Breast epithelium (tissue), 4 donors: ENCODE measurements at places on chromosomes 7 and 10.

GRCh38 chr7:36939816-36940215 is 215.5 kb upstream of the AOAH start:
- no peak for DNase-seq

GRCh38 chr7:44287488-44288380 is 37.7 kb downstream of the CAMK2B start:
- peak; percentile 40 for DNase-seq

DNA sequence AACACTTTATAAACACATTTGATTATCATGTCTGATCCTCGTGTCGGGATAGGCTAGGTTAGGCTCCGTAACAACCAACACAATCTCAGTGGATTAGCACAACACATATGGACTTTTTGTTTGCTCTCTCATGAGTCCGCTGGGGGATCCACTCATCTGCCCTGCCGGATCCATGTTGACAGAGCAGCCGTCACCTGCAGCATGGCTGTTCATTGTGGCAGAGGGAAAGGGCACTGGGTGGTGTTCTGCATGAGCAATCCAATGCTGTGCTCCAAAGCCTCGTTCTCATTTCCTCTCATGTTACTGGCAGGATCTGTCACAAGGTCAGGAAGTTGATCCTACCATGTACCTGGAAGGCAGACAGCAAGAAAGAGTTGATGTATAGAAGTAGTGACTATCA is 62.5 kb upstream of the RAPGEF5 start:
- DNase-seq = no peak

- DNase-seq = no peak
Measured at GRCh38 chr10:102230861-102231356, 4.8 kb downstream of the ELOVL3 start.

DNA sequence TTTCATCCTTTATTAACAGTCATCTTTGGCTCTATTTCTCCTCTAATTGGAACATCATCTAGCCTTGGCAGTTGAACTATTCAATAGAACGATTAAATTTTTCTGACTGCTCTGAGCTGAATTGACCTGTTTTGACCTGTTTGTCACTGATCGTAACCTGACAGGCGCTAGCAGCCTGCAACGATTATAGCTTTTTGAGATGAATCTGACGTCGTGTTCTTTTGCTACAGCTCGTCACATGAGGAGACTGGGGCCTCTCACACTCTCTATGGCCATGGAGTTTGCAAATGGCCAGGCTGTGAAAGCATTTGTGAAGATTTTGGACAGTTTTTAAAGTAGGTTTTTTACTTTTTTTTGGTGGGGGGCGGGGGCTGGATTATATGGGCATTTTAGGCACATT is 229.8 kb downstream of the FOXP2 start:
- DNase-seq = no peak

GRCh38 chr7:16684935-16685334 is 39.0 kb downstream of the BZW2 start:
- no peak for DNase-seq

DNA sequence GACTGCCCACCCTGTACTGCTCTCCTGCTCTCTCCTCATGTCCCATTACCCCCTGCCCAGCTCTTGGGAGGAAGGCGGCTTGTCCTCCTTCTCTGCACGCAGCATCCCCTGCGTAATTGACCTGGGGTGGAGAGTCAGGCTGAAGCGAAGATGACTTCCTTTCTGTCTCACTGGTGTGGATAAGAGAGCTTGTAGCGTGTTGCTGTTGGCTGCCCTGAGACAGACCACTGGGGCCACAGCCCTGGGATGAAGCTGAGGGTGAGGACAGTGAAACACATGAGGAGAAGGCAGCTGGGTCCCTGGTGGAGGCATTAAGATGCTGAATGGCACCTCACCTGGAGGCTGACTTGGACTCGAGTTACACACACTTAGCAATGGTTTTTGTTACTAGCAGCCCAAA is 310.3 kb upstream of the ZNF32 start:
- DNase-seq = no peak

GRCh38 chr10:97849687-97850402 is at the start of gene GOLGA7B:
GOLGA7B (plus strand) TSS chr10:97849843; CDS start chr10:97850304, 461 bp downstream.
- no peak for DNase-seq

- DNase-seq = no peak
Measured at GRCh38 chr10:99396471-99396870, 34.0 kb downstream of the GOT1 start.

- DNase-seq = no peak
Measured at GRCh38 chr7:106603346-106603745, 57.6 kb downstream of the CCDC71L start.

DNA sequence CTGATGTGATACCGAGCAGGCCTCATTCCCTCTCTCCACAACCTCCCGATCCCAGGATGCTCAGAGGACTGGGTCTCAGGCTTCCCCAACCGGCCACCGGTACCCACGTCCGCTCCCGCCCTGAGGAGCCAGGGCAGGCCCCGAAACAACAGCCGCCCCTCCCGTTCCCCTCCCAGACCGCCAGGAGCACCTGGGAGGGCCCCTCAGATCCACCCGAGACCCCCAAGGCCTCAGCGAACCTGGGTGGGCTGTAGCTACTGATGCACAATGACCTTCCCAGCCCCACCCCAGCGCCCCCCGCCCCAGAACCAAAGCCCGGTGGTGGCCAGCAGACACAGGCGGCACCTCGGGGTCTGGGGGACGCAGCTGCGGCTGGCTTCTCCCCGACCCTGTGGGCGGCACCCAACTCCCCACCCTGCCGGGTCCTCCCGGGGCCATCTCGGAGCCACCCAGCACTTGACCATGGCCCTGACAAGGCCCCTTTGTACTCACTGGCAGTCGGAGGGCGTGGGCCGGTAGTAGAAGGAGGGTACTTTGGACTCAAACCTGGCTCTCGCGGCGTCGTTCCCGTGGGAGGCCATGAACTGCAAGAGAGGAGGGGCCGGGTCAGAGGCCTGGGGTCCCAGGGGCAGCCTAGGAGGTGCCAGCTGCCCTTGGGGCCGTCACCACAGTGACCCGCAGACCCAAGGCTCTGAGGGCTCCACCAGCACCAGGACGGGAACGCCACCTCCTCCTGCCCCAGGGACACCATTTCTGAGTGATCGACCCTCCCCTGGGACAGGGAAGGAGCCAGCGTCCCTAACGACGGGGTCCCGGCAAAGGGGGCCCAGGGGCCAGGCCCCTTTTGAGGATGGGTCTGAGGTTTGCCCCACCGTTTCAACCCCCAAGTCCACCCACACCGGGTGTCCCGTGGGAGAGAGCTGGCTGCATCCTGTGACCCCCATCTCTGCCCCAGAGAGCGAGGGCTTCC is 28.1 kb downstream of the ADAP1 start:
- no peak for DNase-seq

- DNase-seq = no peak
Measured at GRCh38 chr10:82092111-82092510, 217.1 kb downstream of the NRG3 start.

DNA sequence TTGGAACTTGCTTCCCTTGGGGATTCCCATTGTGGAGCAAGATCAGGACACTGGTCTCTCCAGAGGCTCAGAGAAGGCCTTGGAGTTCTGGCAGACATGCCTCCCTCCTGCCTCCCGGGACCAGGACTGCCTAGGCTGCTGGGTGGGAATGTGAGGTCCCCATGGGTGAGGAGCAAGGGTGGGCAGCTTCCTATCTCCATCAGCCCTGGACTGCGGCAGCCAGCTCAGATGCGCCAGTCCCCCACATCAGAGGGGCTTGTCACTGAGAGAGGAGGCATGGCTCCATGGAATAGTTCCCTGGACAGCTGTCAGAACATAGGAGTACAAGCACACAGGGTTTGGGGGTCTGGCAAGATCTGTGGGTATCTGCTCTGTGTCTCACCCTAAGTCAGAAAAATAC is 17.3 kb downstream of the GPR26 start:
- DNase-seq = no peak

DNA sequence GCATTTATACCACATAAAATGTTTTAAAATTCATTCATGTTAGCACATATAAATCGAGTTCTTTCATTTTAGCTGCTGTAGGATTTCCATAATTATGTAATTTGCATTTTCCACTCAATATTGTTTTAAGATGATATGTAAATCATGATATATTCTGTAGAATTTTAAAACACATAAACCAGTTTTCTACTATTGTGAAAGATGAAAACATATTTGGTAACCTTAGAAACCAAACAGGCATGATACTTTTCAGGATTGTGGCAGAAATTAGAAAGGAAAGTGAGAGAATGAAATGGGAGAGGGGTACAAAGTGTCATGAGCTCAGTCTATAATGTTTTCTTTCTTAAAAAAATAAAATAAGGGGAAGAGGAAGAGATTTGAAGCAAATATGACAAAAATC is 269.3 kb downstream of the PPP1R3A start:
- no peak for DNase-seq

- DNase-seq = no peak
Measured at GRCh38 chr10:19785366-19785765, 30.9 kb upstream of the PLXDC2 start.

GRCh38 chr7:142535123-142535779 is 214.0 kb upstream of the PRSS1 start:
- DNase-seq = no peak

DNA sequence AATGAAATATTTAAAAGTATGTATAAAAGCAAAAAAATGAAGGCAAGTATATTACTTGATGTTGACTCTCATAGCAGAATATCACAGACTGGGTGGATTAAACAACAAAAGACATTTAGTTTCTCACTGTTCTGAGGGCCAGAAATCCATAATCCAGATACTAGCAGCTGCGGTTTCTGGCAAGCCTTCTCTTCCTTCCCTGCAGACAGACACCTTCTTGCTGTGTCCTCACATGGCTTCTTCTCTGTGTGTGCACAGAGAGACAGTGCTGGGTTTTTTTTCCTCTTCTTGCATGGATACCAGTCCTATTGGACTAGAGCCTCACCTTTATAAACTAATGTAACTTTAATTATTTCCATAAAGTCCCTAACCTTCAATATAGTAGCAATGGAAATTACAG is 127.9 kb upstream of the AKR1E2 start:
- DNase-seq = no peak

- DNase-seq = no peak
Measured at GRCh38 chr7:29285444-29285793, 90.8 kb downstream of the CHN2 start.

DNA sequence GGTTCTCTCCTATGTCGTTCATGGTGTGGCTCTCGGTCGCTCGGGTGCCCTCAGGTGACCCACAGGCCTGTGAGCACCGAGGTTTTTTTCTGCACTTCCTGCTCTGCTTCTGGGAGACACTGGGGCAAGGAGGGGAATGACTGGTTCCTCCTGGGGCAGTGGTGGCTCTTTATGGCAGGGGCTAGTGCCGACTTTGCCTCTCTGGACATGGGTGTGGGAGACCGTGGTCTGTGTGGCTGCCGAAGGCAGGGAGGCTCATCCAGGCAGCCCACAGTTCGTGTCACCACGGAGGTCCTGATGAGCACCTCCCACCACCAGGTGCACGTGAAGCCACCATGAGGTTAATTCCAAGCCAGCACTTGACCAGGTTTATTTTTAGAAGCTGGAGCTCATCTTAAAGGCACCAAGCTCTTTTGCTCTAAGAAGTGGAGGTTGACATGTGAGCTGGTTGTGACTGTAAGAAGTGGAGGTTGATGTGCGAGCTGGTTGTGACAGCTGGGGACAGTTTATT is 24.7 kb upstream of the DPYSL4 start:
- no peak for DNase-seq

DNA sequence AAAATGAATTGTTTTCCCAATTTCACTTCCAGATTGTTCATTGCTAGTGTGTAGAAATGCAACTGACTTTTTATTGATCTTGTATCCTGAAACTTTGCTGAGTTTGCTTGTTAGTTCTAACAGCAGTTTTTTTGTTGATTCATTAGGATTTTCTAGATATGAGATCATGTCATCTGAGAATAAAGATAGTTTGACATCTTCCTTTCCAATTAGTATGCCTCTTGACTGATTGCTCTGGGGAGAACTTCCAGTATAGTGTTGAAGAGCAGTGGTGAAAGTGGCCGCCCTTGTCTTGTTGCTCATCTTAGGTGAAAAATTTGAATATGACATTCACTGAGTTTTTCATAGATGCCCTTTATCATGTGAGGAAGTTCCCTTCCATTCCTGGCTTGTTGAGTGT is 11.9 kb upstream of the SUN1 start:
- no peak for DNase-seq

DNA sequence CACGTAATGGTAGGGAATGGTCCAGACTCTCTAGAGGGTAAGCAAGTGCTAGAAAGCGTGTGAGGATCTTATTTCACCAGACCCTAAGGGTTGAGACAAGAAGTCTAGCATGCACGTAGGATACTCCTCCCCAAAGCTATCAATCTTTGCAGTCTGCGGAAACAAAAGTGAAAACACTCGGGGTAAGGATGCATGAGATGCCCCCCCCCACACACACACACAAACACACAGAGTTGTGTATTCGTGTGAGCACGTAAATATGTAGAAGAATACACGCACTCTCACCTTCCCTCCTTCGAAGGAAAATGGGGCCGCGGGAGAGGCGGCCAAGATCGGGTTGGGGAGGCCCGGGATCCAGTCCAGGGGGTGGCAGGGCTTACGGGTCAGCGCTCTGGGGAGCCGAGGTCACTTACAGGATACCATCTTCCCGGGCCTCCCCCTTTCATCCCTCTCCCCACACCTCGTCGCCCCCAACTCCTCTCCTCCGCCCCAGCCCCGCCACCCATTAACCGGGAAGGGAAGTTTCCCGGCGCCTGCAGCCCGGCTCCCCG is 455 bp downstream of the CUL2 start:
- DNase-seq = no peak

GRCh38 chr7:121860953-121861352 is 12.0 kb upstream of the PTPRZ1 start:
- no peak for DNase-seq

DNA sequence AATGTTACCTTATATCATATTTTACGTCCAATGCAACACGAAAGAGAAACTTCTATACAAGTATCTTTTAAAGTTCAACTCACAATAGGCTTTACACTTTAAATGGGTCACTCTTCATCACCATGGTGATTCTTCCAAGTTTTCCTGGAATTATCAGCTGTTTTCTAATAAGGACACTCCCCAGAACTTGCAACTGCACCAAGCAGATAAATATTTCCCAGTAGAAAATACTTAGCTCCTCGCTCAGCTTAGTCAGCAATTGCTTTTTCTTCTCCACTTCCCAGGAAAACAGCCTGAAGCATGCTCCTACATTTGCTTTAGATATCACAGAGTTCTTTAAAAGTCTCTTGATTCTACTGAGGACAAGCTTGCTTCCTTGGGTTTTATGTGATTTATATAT is 25.7 kb upstream of the ADD3 start:
- no peak for DNase-seq

DNA sequence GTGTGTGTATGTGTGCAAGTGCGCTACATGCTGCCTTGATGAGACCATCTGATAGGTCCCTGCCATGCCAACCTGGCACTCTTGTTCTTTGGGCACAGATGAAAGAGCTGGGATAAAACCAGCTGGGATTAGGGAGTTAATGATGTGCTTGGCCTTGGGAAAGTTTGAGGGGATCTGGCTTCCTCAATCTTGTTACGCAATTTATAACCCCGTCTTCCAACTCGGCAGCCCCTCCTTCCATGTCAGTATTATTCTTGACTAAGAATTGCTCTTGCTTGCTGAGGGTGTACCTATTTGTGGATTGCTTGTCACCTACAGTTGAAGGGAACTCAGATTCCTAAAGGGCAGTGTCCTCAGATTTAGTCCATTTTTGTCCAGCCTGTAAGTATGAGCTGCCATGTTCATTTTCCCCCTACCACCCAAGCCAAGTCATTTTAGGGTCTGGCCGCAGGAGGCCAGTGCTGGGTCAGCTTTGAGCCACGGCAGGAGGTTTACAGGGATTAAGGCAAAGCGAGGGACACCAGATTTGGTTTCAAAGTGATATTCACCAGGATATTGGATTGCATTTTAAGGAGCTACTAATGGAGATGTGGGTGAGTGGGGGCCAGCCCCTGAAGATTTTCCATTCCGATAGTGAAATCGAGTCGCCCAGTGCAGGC is 34.1 kb upstream of the KCNMA1 start:
- no peak for DNase-seq

GRCh38 chr7:2399848-2400587 is 3.4 kb upstream of the CHST12 start:
- DNase-seq = peak; percentile 78
